ENCODE measurements at places on chromosomes 1 and 21.
A peak's percentile ranks its signal among the peaks of the same experiment; 100 is the strongest.

GRCh38 chr1:18644013-18644399 lies 13.4 kb downstream of the PAX7 start:
- no peak for DNase-seq

DNA sequence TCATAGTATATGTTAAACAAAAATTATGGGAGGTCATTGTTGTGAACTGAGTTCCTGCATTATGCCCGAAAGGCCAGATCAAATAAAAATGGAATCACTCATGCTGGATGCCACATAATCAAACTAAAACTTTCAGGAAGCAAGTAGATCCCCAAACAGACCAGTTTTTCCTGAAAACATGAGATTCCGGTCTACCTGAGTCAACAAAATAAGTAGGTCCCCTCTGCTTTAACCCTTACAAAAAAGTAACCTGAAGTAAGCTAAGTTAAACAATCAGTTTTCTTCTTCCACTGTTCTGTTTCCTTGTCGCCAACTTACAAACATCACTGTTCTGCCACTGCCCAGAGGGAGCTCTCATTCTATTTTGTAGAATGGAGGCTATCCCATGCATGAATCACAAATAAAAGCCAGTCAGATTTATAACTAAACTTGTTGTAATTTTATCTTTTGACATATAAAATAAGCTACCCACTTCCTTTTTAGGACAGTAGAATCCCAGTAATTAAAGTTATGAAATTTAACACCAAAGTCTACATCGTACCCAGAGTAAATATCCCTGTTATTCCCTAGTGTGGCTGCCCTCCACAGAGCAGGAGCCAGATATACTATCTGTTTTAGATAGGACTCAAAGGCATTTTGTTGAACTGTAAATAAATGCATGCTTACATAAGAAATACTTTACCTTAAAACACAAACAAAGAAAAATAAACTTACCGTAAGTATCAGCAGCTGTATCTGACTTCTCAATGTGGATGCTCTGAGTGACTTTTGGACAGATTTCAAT lies 149.4 kb downstream of the TIAM1 start:
- DNase-seq, result no peak

DNA sequence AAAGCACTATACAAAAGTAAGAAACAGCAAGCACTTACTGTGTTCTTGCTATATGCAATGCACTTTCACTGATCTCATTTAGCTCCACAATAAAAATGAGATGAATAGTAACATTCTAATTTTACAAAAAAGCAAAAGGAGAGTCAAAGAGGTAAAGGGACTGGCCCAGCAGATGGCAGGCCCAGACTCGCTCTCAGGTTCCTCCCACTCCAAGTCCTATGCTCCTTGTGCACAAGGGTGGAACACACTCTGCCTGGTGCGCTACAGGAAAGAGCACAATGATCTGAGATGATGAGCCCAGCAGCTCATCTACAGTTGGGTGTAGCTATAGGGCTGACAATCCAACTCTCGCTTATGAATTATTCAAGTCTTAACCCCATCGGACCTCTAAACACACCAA lies 94.1 kb upstream of the LYST start:
- no peak for DNase-seq

GRCh38 chr1:165287781-165288180 lies 68.7 kb downstream of the LMX1A start:
- DNase-seq, result no peak

DNA sequence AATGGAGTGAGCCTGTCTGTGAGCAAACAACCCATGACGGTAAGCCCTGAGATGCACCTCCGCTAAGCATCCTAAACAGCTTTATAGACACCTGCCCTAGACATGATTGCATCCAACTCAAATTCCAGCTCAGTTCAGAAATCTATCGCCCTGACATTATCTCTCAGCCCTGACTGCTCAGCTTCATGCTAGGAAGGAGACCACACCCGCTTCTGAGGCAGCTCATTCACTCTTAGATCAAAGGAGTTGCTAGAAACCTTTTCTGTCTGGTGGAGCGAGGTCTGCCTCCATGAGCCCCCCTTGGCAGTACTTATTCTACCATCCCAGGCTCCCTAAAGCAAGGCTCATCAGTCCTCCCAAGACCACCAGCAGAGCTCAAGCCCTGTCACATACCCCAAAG lies 17.0 kb downstream of the IL10RB start:
- no peak for DNase-seq

GRCh38 chr1:201265756-201266155 lies 17.6 kb upstream of the PKP1 start:
- DNase-seq, result no peak

DNA sequence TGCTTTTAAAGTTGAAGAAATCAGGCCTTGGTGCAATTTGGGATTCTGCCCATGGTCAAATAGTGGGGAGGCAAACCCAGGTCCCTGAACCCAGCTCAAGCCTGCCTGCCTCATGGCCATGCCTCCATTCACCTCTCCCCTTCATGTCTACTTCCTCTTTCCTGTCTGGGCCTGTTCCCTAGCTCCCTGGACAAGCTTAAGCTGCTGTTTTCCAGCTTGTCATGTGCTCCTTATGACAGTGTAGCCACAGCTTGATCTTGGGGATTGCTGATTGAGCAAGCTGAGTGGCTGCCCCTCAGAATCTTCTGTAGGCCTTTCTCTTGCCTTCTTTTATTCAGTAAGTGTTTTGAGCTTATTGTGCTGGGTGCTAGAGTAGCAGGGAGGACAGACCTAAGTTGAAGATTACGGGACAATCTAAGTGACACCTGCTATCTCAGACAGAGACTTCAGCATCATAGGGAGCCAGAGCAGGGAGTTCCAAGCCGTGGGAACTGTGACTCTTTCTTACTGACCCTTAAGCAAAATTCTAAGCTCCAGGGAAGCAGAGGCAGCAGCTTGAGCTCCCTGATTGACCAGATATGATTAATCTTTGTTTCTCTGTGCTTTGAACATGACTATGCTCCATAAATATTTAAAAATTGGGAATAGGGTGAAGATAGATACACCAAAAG lies 520 bp upstream of the MR1 start:
- no peak for DNase-seq

GRCh38 chr1:162011337-162012012 lies 12.2 kb downstream of the OLFML2B start:
- no peak for DNase-seq

GRCh38 chr1:235513495-235514366 lies 9.5 kb upstream of the B3GALNT2 start:
- no peak for DNase-seq

DNA sequence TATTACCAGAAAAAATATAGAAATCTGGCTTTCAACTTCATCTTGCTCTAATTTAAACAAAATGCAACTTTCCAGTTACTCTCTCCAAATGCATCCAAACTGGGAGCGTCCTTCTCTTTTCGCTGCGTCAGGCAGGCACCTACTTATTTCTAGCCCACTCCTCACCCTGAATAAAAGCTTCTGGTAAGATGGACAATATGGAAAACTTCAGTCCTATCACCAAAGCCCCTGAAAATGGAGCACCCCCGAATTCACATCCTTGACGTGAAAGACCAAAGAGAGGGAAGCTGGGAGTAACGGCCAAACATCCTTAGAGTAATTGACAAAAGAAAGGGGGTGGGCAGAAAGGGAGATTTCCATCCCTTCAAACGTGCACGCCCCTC lies 5.5 kb upstream of the PROX1 start:
- DNase-seq, result no peak

- no peak for DNase-seq
These were observed 4.6 kb downstream of the SH3BP5L start for GRCh38 chr1:248821101-248821500.

- DNase-seq, result peak; percentile 30
These were observed 685 bp downstream of the UBAP2L start for GRCh38 chr1:154221278-154222001.

DNA sequence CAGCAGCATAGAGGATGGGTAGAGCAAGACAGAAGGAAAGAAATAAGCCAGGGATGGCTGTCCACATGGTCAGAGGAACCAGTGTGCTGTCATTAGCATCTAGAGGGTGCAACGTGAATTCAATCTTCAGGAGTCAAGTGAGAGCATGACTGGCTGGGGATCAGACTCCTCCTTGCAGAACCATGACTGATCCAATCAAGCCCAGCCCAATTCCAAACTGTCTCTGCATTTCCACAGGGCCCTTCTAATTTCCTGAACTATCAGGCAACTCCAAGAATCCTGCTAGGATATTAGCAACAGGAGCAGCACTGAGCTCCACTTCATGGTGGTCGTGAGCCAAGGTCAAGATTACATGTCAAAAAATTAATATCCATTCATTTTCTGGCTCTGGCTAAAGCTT lies 166.8 kb upstream of the CAMK1G start:
- DNase-seq, result no peak

DNA sequence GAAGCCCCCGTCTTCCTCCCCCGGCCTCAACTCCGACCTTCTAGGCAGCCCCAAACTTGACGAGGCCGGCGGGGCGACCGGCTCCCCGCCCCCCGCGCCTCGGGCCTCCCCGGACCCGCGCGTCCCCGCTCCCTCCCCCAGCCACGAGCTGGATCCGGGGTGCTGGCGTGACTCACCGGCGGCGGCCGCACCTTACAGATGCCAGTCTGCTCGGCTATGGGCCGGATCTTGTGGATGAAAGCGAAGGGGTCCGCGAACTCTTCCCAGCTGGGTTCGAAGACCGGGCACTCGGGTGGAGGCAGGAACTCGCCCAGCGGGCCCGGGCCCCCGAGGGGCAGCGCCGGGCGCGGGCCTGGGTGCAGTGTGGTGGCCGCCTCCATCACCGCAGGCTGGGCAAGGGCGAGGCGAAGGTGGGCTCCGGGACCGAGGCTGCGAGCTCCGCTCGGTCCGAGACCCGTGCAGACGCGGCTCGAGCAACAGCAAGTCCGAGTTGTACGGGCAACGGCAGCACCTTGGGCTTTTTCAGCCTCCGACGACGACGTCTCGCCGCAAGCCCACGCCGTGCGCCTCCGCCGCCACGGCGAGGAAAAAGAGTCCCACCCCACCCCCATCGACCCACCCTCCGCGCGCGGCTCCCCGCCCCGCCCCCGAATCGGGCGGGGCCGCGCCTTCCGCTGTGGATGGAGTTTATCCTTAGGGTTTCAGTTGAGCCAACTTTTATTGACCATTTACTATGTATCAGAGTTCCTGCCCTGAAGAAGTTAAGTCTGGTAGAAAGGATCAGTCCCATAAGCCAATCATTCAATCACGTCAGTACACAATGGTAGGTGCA lies at the start of gene KDM5B:
TSS of gene KDM5B (minus strand) at position 496 of the 832 bp plus-strand sequence. CDS start at position 380, 116 bp downstream.
- DNase-seq, result peak; percentile 55

GRCh38 chr1:121519042-121519755 lies 334.4 kb downstream of the SRGAP2C start:
- peak; percentile 80 for DNase-seq

GRCh38 chr1:28078262-28078661 lies 10.1 kb downstream of the EYA3 start:
- DNase-seq, result no peak

DNA sequence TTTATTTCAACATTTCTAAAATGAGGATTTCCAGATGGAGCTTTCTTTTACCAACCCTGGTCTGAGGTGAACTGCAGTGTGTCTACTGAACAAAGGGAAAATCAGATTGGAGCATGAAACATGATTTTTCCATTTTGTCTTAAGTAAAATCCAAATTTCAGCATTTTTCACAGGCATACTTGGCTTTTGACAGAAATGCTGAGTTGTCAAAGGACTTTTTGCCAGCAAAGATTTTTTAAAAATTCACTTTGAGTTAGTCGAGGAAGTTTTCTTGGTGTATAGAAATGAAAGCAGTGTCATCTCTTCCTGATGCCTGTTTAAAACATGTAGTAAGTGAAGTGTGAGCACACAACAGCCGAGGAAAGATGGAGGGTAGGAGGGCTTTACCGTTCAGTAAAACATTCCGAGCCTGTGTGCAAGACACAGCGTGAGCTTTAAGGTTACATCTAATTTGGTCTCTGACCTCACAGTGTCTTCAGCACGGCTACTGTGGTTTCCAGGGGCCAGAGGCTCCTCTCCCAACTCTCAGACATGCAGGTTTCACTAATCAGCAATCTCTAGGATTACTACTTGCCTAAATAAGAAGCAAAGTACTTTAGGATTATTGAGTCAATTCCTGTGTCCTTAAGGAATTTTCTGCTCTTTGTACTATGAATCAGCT lies 45.9 kb downstream of the SAMD13 start:
- no peak for DNase-seq

DNA sequence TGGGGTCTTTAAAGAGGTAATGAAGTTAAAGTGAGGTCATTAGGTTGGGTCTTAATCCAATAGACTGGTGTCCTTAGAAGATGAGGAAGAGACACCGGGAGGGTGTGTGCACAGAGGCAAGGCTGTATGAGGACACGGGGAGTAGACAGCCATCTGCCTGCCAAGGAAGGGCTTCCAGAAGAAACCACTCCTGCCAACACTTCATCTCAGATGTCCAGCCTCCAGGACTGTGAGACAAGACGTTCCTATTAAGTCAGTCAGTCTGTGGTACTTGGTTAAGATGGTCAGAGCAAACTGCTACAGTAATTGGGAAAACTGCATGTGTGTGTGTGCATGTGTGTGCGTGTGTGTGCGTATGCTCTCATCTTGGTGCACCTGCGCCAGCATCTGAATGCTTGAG lies 77.1 kb downstream of the RYR2 start:
- DNase-seq, result no peak

DNA sequence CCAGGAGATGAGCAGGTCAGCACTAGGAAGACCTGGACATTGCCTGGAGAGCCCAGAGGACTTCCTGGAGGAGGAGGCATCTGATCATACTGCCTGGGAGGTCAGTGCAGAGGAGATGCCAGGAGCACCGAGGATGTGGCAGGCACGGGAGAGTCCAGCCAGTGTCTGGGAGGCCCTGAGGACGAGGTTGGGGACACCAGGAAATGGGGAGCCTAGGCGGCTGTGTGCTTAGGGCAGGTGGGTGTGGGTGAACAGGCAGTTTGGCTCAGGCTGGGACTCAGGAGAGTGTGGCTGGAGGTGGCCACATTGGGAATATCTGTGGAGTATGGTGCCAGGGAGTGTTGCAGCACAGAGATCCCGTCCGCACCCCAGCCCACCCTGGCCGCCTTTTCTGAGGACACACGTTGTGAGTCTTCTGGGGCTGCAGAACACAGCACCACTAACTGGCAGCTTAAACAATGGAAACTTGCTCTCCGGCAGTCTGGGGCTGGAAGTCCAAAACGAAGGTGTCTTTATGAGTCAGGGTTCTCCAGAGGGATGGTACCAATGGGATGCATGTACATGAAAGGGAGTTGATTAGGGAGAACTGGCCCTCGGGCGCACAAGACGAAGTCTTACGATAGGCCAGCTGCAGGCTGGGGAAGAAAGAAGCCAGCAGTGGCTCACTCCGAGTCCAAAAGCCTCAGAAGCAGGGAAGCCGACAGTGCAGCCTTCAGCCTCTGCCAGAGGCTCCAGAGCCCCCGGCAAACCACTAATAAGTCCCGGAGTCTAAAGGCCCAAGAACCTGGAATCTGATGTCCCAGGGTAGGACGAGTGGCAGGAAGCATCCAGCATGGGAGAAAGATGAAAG lies 58.0 kb downstream of the FAAP20 start:
- DNase-seq, result no peak

GRCh38 chr21:34702341-34703170 lies 33.8 kb downstream of the CLIC6 start:
- no peak for DNase-seq

GRCh38 chr1:36576118-36576517 lies 93.4 kb upstream of the CSF3R start:
- DNase-seq, result peak; percentile 10

- DNase-seq, result no peak
These were observed 270.4 kb downstream of the GRIK1 start for GRCh38 chr21:29669416-29669815.

- DNase-seq, result no peak
These were observed 18.5 kb upstream of the A3GALT2 start for GRCh38 chr1:33339413-33339812.

- no peak for DNase-seq
These were observed 16.4 kb downstream of the CDCP2 start for GRCh38 chr1:54136269-54136896.

GRCh38 chr1:153977250-153978240 lies at the start of gene JTB:
JTB (minus strand) TSS chr1:153977674; CDS start chr1:153977252, 422 bp downstream.
- DNase-seq, result peak; percentile 83

- no peak for DNase-seq
These were observed 836 bp downstream of the CD2 start for GRCh38 chr1:116755066-116755465.

Data from stimulated activated CD4-positive, alpha-beta T cell treated with anti-CD3 and anti-CD28 coated beads, TNF-alpha, amount 100 ng/mL, for 48 hours (primary cell).